Lower leg skin (tissue), 4 donors: ENCODE measurements at places on chromosomes 7 and 10.

DNA sequence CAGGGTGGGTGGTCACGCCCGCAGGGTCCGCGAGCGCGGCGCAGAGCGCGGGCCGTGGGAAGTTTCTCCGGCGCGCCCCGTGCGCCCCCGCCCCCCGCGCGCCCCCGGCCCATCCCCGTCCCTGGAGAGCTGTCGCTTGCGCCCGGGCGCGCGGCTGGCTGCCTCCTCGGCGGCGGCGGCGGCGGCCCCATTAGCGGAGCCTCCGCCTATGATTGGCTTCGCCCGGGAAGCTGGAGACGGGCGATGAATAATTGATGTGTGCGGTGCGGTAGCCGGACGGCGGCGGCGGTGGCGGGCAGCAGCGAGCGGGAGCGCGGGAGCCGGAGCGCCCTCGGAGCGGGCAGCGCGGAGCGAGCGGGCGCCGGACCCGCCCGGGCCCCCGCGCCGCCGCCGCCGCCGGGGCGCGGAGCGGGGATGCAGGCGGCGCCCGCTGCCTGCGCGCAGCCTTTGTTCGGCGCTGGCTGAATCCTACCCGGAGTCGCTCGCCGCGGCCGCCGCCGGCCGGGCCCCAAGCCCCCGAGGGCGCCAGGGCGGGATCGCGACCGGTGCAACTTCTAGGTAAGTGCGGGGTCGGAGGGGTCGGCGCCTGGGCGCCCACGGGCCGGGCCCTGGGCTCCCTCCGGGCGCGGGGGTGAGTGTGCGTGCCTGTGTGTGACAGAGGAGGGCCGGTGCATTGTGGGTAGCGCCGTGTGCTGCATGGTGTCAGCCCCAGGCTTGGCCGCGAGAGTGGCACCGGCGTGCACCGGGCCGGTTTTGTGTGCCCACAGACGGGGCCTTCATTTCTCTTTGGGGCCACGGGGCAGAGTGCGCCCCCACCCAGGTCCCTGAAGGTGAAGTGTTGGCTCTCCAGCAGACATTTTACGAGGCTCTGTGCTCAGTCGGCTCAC lies 103.8 kb upstream of the PPIF start:
- DNase-seq = no peak

- no peak for DNase-seq
These were observed 3.6 kb downstream of the ARL3 start for GRCh38 chr10:102710609-102711008.

DNA sequence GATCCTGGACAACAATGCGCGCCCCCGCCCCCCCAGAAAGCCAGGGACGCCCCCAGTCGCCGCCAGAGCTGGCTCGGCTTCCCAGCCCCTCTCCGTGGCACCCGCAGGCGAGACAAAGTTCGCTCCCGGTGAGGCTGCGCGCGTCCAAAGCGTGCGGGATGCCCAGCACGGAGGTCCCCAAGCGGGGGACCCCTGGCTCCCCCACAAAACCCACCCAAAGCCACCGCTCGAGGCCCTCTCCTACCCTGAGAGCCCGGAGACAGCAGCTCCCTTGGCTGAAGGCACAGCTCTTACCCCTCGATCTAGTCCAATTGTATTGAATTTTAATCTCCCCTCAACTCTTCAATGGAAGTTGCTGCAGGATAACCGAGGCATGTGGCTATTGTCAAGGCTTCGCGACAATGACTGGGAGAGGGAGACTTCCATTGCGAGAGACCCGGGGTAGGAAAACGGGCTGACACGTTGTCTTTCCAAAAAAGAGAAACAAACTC lies 305.3 kb downstream of the PRPF18 start:
- DNase-seq = no peak

DNA sequence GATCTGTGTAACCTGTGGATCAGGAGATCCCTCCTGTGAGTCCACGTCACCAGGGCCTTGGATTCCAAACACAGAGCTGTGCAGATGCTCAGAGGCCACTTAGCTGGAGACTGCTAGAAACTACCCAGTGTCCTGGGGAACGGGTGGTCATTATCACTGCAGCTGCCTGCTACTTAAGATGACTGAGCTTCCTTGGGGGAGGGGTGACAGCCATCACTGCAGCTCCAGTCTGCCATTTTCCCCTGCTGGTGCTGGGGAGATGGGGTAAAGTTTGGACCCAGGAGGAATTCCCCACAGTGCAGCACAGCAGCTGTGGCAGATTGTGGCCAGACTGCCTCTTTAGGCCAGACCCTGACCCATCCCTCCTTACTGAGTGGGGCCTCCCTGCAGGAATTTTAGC lies 78.8 kb upstream of the VOPP1 start:
- DNase-seq = no peak

DNA sequence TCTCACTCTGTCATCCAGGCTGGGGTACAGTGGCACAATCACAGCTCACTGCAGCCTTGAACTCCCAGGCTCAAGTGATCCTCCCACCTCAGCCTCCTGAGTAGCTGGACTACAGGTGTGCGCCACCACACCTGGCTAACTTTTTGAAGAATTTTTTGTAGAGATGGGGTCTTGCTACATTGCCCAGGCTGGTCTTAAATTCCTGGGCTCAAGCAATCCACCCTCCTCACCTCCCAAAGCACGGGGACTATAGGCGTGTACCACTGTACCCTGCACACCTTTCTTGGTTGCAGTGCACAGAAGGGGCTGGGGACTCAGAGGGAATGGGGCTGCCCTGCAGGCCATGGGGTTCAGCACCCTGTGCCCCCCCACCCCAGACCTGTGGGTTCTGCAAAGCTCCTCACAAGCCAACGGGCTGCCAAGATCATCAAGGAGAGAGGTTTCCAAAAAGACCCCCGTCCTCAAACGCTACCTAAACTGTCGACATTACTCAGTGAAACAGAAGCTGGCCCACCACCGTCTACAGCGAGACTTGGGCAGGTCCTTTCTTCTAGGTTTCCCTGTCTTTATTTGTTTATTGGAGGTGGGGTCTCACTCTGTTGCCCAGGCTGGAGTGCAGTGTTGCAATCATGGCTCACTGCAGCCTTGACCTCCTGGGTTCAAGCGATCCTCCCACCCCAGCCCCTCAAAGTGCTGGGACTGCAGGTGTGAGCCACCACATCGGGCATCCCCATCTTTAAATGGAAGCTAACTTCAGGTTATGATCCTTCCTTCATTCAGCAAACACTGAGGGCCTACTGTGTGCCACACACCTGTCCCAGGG lies 26.6 kb upstream of the ELFN1 start:
- no peak for DNase-seq

DNA sequence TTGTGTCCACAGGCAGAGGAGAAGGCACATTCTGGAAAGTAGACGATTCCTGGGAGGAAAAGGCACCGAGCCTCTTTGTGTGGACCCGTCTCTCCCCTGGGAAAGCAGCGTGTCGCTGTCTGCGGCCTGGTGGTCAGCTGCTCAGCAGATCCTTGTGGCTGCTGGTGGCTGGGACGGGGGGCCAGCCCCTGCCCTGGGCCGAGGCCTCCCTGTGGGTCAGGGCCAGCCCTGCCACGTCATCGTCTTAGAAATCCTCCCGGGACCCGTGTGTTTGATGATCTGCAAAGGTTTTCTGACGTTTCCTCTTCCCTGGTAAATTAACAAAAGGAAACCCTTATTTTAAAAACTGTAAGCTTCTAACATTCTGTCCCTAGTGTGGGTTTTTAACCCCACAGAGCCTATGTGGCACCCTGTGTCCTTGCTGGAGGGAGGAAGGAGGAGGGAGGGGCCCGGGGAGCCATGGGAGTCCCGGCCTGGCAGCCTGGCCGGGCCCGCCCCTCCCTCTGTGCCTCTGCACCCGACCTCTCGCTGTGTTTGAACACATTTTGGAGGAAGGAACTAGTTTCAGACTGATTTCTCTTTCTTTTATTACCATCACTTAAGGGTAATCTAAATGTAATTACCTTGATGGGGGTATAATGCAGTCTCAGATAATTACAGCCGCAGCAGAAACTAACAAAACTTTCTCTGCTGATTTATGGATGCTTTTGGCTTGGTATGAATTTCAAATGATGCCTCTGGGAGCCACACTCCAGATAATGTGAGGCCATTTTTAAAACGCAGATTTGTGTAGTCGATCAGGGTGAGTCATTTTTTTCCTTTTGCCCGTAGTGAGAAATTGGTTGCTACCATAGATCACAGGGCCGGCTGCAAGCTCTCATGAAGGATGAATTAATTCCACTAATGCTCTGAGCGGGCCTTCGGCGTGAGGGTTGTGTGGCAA lies 85.5 kb downstream of the NKX6-2 start:
- no peak for DNase-seq

GRCh38 chr7:157409753-157410727 lies 73.2 kb downstream of the DNAJB6 start:
- DNase-seq = no peak

- DNase-seq = no peak
These were observed 19.4 kb downstream of the PFKFB3 start for GRCh38 chr10:6221971-6222751.

DNA sequence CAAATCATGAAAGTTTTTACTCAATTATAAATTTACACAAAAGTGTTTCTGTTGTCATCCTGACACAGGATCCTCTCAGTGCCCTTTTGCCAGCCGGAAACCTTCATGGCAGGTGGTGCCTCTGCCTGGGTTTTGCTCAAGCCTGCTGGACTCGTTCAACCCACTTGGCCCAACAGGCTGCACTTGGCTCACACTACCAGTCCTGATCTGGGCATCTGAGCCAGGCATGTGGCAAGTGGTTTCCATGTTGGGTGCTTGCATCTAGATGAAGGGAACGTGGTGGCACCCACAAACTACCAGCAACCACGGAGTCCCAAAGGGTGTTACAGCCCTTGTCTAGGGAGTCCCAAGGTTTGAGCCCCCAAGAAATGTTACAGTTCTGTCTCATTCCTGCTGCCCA lies 162.3 kb upstream of the CSTF2T start:
- no peak for DNase-seq

- DNase-seq = no peak
These were observed 111.1 kb upstream of the C10orf90 start for GRCh38 chr10:126781450-126782216.

DNA sequence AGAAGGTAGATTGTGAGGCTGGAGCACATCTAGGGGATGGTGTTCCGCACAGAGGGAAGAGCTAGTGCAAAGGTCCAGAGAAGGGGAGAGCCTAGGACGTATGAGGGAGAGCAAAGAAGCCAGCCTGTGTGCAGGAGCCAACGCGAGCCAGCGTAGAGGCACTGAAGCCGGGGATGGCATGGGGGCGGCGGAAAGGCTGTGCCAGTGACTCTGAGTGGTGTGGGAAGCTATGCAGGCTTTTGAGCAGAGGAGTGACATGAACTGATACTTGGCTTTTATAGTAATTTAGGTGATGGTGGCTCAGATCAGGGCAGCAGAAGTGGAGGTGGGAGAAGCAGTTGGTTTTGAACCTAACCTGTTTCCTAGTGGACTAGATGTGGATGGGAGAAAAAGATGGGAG lies 65.8 kb downstream of the ATXN7L1 start:
- DNase-seq = no peak

DNA sequence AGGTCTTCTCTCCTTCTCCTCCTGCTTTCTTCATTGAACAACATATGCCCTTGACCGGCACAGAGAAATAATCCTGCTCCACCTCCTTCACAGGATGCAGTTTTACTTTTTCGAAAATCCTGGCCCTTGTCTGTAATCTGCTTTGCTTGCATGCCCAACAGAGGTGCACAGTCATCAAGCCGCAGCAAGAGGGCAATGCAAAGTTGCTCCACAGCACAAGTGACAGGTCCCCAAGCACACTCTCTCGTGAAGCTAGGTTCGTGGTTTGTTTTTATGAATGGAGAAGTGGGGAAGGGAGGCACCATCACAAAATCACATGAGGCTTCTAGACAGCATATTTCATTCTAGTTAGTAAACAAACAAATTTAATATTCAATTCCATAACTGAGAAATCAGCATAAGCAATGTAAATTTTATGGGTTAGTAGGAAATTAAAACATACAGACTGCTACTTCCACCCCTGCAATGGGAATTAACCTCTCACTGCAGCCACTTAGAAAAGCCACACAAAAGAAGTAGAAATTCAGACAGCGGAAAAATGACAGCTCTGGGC lies 178.8 kb downstream of the TPK1 start:
- no peak for DNase-seq

- DNase-seq = peak; percentile 59
These were observed 23.3 kb downstream of the CLIP2 start for GRCh38 chr7:74312418-74313028.

- DNase-seq = peak; percentile 64
These were observed 104.7 kb downstream of the PARD3 start for GRCh38 chr10:34710391-34710751.

DNA sequence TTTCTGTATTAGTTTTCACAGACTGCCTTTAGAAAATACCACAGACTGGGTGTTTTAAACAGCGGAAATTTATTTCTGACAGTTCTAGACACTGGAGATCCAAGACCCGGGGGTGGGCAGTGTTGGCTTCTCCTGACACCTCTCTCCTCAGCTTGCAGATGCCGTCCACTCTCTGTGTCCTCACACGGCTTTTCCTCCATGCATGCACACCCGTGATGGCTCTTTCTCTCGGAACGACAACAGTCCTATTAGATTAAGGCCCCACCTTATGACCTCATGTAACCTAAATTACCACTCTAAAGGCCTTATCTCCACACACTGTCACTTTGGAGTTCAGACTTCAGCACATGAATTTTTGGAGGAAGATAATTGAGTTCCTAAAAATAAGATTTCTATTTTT lies 142.9 kb upstream of the VWC2 start:
- DNase-seq = no peak

GRCh38 chr7:10802526-10802925 lies 171.1 kb upstream of the PHF14 start:
- DNase-seq = no peak

GRCh38 chr10:32357056-32357735 lies 10.2 kb upstream of the EPC1 start:
- DNase-seq = no peak

DNA sequence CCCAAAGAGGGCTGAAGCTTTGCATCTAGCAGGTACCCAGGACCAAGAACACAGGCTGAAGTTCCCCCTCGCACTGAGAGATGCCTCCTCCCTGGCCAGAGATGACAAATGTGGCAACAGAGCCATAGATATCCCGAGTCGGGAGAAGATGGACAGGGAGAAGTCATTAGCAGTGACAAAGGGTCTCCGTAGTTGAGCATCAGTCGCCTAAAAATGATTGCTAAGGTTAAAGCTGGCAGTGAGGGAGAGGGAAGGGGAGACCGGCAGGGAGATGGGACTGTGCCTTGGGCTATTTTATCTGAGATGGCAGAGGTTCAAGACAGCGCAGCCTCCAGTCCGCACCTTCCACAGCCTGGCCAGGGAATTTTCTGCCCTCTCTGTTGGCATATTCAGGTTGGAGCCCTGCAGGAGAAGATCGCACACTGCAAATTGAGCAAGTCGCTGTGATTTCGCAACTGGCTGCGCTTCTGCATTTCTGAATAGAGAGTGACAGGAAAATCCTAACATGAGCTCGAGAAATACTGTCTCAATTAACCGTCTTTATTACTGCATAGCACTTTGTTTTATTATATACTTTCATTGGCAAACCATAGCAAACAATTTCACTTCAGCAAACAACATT lies 238.9 kb upstream of the GPR26 start:
- no peak for DNase-seq

- DNase-seq = no peak
These were observed 207.9 kb upstream of the MYO3A start for GRCh38 chr10:25725917-25726716.
